ENCODE measurements at places on chromosomes 11 and 22.

- no peak for DNase-seq
Observed at GRCh38 chr11:112294688-112295340, 34.2 kb upstream of the PLET1 start.

GRCh38 chr11:2382129-2382517, 5.0 kb downstream of the CD81 start:
- no peak for DNase-seq

DNA sequence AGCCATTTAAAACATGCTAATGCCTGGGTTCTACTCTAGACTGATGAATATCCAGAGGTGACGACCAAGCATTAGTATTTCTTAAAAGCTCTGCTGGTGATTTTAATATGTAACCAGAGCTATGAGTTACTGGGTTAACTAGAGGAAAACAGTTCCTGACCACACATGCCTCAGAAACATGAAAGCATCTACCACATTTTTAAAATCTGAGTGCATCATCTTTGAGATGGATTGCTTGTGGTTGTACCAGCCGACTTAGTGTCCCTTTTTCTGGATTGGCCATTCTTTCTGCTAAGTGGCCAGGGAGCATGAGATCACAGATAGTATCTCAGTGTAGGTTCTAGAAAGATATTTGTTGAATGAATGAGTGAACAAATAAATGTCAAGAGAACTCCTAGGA, 152.4 kb downstream of the NTM start:
- DNase-seq: no peak

DNA sequence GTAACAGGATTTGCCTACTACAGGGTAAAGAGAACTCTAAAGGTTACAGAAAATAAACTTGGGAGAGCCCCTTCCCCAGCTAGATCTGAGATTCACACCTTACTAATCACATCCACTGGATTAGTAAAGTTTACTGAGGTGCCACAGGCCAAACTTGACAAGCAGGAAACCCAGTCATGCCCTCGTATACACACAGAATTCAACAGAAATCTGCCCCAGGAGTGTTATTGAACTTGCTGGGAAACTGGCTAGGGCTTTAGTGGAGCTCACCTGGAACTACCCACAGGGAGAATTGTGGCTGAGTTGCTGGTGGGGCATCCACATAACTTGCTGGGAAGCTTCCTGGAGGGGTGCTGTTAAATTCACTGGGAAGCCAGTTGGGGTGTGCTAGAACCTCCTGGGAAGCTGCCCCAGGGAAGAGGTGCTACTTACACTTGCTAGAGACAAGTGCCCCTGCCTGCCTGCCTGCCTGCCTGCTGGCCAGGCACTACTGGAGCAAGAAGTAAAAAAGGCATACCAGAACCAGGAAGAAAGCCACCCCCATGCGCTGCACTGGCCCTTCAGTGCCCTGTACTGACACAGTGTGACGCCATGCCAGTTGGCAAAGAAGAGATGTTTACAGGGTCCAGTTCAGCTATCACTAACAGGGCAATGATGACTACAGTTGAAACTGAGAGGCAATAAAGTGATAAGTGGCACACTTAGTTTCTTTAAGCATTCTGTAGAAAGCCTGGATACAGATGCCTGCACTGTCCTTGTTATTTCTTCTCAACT, 106.5 kb downstream of the ALX4 start:
- no peak for DNase-seq

GRCh38 chr11:118572981-118573550, 857 bp downstream of the ARCN1 start:
- peak; percentile 6 for DNase-seq

DNA sequence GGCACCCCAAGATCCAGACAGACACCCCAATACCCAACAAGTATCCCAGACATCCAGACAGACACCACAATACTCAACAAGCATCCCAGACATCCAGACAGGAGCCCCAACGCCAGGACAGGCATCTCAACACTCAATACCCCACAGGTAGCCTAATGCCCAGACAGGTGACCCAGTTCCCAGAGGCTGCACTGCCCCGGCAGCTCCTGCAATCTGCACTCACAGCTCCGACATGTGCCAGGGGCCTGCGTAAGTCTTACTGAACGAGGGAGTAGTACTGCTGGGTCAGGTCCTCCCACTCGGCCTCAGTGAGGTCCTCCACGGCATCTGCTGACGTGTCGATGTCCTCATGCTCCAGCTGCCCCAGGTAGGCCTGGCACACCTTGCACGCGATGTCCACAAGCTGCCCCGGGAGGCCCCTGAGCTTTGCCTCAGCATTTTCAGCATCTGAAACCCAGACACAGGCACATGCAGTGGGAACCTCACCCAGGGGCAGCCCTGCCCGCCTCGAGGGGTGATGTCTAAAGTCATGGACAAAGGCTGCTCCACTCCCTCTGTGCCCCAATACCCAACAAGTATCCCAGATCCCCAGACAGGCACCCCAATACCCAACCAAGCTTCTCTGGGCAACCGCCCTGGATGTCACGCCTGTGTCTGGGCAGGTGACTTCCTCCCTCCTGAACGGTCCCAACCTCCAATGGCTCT, 16.6 kb downstream of the TTLL8 start:
- DNase-seq: no peak

- DNase-seq: no peak
Observed at GRCh38 chr11:12274558-12275197, 102.7 kb upstream of the PARVA start.

- DNase-seq: no peak
Observed at GRCh38 chr11:81913793-81914192, 819.9 kb downstream of the FAM181B start.

DNA sequence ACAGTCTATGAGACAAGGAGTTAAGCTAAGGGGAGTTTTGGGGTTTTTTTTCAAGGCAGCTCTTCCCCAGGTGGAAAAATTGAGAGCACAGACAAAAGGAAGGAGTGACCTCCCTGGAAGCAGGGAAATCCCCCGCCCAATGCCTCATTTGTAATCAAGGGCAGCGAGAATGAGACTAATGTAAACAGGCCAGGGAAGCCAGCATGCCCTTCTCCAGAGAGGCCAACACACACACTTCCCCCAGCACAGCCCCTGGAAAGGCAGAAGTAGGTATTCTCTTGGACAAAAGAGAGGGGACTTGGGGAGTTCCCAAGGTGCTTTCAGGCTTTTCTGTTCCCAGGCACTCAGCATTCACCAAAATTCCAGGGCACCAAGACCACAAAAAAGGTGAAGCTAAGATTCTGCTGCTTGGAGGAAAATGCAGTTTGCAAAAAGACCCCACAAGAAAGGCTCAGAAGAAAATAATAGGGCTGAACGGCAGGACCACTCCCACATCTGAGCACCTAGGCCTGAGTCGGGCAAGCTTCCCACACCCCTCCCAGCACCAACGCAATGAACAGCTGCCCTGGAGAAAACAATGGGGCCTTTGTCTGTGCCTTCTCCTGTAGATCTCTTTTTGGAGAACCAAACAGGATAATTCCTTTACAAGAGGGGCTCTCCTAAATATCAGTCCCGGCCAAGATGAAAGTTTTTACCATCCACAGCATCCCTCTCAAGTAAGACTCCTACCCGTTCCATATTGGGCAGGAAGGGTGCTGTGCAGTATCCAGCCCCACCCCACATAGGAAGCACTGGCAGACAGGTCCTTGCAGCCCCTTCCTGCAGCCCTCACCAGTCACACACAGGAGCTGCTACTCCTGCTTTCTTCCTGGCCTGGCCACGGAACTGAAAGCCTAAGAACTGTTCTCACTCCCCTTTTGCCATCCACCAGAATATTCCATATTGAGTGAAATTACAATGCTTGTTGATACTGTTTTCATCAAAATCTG, 70.7 kb upstream of the AKIP1 start:
- peak; percentile 64 for DNase-seq

DNA sequence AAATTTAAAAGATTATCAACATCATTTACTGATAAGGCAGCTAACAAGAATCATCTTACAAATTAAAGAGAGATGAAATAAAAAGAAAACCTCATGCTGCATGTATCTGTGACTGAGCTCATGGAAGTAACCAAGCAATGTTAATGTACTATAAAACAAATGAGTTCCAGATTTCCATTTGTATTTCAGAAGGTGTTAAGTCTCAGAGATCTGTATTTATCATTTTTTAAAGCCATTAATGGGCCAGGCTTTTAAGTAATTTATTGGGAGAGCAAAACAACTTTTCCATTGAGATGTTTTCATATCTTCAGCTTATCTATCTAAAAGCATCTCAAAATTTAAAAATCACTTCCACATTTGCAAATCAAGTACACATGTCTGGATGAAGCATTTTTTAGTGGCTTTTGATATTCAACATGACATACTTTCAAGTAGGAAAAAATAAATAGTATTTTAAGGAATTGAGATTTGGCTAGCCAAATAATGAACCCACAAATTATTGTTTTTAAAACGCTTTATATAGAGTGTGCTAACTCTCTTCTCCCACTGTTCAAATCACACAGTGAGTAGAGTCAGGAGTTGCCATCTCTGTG, 17.9 kb upstream of the BBOX1 start:
- no peak for DNase-seq

DNA sequence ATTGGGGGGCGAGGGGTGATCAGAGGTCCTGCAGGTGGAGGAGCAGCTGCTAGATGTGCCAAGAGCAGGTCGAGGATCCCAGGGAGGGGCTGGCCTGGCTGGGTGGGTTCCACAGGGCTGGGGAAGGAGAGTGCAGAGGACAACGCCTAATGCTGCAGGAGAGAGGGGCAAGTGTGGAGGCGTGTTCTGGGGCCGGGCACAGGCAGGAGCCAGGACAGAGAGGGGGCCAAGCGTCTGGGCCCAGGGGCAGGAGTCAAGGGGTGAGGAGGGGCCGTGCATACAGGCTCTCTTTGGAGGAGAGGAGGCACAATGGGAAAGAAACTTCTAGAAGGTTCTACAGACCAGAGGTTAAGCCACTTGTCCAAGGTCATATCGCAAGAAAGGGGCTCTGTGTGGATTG, 26.7 kb upstream of the FGF19 start:
- no peak for DNase-seq

DNA sequence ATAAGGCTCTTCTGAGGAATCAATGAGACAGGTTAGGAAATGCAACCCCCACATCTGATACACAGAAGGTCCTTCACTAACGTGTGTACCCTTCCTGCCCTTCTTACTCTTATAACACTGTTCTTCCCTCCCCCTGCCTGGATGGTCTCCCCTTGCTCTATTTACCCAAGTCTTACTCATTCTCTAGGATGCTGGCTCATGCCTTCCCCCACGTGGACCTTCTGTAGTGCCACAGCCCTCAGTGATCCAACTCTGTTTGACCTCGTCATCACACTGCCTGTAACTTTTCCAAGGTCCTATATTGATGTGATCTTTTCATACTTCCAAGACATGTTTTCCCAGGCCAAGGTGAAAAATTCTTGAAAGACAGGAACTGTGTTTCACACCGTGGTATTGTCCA, 79.8 kb downstream of the C11orf58 start:
- no peak for DNase-seq

All from NCI-H146 (cell line).